Tibial nerve (tissue), 4 donors: ENCODE measurements at places on chromosomes 7 and 10. TPM values are rescaled to one million over a fixed set of nuclear protein-coding genes. Genes with fewer than 3 reads are reported as not detected.

DNA sequence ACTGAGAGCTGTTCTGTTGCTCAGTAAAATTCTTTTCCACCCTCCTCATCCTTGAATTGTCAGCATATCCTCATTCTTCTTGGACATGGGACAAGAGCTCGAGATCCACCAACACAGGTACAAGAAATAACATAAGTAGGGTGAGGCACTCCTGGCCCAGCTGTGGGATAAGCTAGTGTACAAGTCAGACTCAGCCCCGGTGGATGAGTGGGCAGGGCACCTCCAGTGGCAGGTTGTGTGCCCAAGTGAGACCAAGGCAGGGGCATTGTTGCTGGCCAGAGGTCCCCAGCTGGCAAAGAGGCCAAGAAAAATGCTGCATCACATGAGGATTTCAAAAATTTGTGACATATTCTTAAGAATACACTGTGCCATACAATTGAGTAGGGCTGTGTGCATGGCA lies 402.0 kb upstream of the ZWINT start:
- DNase-seq: no peak
- H3K36me3 ChIP-seq: no peaks in the 10 kb centered on the region
- H3K4me1 ChIP-seq: no peaks in the 10 kb centered on the region
- H3K27ac ChIP-seq: no peak overlapping the region

DNA sequence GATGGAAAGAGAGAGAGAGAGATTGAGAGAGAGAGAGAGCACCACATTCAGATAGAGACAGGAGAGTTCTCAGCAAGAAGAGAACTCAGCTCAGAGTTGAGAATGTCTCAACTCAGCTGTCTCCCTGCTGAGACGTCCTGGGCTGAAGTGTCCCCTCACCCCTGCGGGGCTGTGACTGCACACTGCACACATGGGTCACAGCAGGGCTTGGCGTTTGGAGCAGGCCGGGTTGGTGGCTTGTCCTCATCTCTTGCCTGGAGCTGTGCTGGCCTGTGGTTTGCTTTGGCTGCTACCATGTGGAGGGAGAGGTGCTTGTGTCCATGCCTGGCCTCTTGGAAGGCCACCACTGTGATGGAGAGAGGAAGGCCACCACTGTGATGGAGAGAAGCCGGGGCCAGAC lies 167.9 kb downstream of the RNF216 start:
- no peak overlapping the region for H3K27ac ChIP-seq
- no peaks in the 10 kb centered on the region for H3K36me3 ChIP-seq
- H3K4me1 ChIP-seq: no peaks in the 10 kb centered on the region
- no peak for DNase-seq

DNA sequence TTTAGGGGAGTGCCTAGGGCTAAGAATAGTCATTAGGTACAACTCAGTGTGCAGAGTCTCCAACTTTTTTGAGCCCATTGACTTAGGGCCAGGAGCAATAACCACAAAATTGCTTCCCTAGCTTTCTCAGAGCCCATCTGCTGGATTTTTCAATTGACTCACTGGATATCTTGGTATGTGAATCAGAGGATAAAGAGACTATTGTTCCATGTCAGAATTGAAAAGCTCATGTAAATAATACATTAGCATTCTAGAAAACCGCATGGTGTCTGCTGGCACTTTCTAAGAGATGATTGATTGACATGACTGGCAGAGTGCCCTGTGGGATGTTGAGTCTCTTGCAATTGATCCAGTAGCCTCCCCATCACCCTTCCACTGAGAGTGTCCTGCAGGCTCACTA lies 246.2 kb downstream of the CCDC7 start:
- no peaks in the 10 kb centered on the region for H3K4me1 ChIP-seq
- no peak overlapping the region for H3K27ac ChIP-seq

- H3K4me1 ChIP-seq: no peaks in the 10 kb centered on the region
- H3K27ac ChIP-seq: no peak overlapping the region
- H3K4me3 ChIP-seq: no peak overlapping the region
- no peaks in the 10 kb centered on the region for H3K27me3 ChIP-seq
- H3K36me3 ChIP-seq: peaks cover 16% of the 10 kb centered on the region
Observed at GRCh38 chr7:45033261-45033930, 33.4 kb downstream of the CCM2 start.

DNA sequence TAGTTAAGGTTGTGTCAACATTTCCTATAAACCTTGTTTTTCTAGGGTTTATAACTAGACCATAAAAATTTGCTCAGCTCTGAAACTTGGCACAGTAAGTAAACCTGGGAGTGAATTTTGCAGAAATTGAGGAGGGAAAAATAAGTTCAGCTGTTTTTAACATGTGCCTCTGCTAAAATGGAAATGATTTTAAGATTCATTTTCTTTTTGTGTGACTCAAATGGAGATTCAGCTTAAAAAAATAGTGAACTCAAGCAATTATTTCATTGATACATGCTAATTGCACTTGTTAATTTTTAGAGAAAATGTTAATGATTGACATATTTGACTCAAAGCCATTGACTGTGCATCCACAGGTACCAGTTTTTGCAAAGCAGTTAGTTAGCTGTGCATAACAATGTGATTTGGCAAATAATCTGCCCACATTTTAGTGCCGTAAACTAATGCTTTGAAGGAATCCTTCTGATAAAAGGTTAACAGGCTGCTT lies 68.5 kb upstream of the ZNF438 start:
- H3K4me3 ChIP-seq: no peak overlapping the region
- H3K27me3 ChIP-seq: no peaks in the 10 kb centered on the region
- no peaks in the 10 kb centered on the region for H3K36me3 ChIP-seq
- peaks cover 4% of the 10 kb centered on the region for H3K4me1 ChIP-seq
- DNase-seq: no peak

- H3K4me1 ChIP-seq: no peaks in the 10 kb centered on the region
- no peaks in the 10 kb centered on the region for H3K27me3 ChIP-seq
- no peaks in the 10 kb centered on the region for H3K36me3 ChIP-seq
- no peak overlapping the region for H3K27ac ChIP-seq
- H3K4me3 ChIP-seq: no peak overlapping the region
Observed at GRCh38 chr7:43363035-43363791, 219.7 kb upstream of the STK17A start.

GRCh38 chr10:24502801-24503460 lies 220.8 kb downstream of the ARHGAP21 start:
- H3K4me1 ChIP-seq: no peaks in the 10 kb centered on the region
- DNase-seq: no peak
- no peak overlapping the region for H3K27ac ChIP-seq
- H3K4me3 ChIP-seq: no peak overlapping the region
- no peaks in the 10 kb centered on the region for H3K27me3 ChIP-seq
- H3K36me3 ChIP-seq: no peaks in the 10 kb centered on the region

GRCh38 chr10:31121757-31122577 lies 90.3 kb upstream of the ZNF438 start:
- H3K27me3 ChIP-seq: no peaks in the 10 kb centered on the region
- no peak for DNase-seq
- H3K27ac ChIP-seq: no peak overlapping the region

DNA sequence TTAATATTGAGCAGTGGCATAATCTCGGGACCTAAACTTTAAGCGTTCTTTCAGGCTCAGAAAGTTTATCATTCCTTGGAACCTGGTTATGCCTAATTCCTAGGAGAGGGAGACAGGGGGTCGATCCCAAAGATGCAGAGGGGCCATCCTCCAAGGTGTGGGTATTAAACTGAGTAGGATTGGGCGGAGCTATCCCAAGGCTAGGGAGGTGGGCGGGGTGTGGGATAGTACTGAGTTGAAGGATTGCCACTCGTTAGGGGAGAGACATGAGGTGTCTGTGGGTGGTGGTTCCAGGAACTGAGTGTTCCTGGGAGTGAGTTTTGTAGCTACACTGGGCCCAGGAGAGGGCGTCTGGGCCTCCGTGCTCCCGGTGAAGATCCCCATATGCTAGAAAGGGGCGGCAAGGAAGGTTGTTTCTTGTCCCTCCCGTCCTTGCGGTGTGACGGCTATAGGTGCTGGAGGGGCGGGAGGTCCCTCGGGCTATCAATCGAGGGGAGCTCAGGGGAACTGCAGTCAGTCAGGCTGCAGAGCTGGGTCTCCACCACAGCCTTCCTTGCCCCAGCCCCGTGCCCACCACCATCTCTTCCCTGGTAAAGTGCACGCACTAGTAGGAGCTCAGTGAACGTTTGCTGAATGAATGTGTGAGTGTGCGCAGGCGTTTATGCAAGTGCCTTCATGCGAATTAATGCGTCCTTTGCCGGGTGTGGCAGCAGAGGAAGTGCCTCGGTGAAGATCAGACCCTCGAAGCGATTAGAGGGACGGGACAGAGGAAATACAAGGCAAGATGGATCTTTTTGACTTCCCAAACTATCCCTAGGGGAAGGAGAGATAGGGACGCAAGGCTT lies 3.0 kb upstream of the HMX2 start:
- no peak overlapping the region for H3K27ac ChIP-seq
- peaks cover 3% of the 10 kb centered on the region for H3K27me3 ChIP-seq
- H3K4me1 ChIP-seq: peaks cover 83% of the 10 kb centered on the region
- H3K36me3 ChIP-seq: no peaks in the 10 kb centered on the region

DNA sequence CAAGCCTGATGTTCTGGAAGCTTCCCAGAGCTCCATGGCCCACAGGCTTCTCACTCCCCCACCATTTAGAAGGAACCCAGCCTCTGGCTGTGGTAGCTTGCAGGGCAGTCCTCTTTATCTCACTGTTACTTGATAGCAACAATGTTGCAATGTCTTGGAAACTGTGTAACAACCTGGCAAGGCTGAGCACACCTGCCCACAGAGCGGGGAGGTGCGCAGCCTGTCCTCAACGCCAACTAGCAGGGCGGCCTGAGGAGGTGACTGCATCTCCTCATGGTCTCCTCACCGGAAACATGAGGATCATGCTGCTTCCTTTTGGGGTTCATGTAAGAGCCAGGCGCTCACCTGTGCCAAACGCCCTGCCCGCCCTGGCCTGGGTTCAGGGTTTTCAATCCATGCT lies 43.7 kb upstream of the INSIG1 start:
- peaks cover 3% of the 10 kb centered on the region for H3K27me3 ChIP-seq
- no peaks in the 10 kb centered on the region for H3K4me1 ChIP-seq
- DNase-seq: no peak
- H3K36me3 ChIP-seq: no peaks in the 10 kb centered on the region
- H3K4me3 ChIP-seq: no peak overlapping the region
- H3K27ac ChIP-seq: no peak overlapping the region

Gene NIPSNAP2
- total RNA-seq: 61.0 TPM

Gene PTPRE
- total RNA-seq: 29.7 TPM

Gene RADIL
- 30.6 TPM for total RNA-seq

Gene TYW1B
- total RNA-seq: 2.4 TPM

Gene CBX3
- total RNA-seq: 85.8 TPM

Gene KIAA1217
- 67.2 TPM for total RNA-seq

Gene ZNF92
- total RNA-seq: 3.9 TPM

Gene CYP26C1
- 2.2 TPM for total RNA-seq

Gene CALHM3
- not detected for total RNA-seq
